ENCODE measurements at places on chromosomes 4 and X.

DNA sequence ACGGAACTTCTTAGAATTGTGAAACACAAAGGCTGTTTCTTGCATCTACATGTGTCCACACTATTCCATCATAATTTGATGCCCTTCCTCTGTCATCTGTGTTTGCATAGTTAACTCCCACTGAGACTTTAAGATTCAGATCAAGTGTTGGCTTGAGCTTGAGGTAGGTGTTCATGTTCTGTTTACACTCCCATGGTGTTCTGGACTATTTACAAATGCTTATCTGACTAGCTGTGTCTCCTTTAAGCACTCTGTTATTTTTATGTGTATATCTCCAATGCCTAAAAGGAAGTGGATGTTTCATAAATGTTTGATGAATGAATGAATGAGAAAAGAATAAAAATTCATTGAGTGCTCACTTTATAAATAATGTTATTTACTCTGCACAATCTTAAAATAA is 622.7 kb downstream of the RAB28 start:
- DNase-seq = no peak

DNA sequence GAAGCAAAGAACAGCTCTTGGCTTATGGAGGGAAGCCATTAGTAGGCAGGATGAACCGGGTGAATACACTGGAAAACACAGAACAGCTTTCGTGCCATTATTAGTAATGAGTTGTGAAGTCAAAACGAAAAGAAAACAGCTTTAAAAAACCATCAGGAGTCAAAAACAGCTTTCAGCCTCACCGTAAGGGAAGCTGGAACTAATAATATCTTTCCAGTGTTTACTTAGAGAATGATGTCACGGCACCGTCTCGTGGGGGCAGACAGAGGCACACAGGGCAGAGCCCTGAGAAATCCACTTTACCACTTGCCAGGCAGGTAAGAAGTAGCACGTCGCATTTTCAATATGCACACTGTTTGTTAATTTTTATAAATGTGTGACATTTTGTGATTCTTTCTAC is 37.9 kb upstream of the HMX1 start:
- DNase-seq = no peak

GRCh38 chrX:29547877-29548276 is 667.5 kb upstream of the MAGEB2 start:
- no peak for DNase-seq

DNA sequence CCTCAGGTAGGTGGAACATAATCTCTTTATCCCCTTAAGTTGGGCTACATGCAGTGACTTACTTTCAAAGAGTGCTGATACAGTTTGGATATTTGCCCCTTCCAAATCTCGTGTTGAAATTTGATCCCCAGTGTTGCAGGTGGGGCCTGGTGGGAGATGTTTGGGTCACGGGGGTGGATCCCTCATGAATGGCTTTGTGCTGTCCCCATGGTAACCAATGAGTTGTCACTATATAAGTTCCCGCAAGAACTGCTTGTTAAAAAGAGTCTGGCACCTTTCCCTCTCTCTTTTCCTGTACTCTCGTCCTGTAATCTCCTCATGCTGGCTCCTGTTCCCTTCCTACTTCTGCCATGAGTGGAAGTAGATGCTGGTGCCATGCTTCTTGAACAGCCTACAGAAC is 71.3 kb downstream of the GLRA3 start:
- no peak for DNase-seq

GRCh38 chr4:151226004-151226932 is 50.7 kb upstream of the PRSS48 start:
- no peak for DNase-seq

GRCh38 chr4:43423276-43423675 is 530.8 kb downstream of the GRXCR1 start:
- DNase-seq = no peak

DNA sequence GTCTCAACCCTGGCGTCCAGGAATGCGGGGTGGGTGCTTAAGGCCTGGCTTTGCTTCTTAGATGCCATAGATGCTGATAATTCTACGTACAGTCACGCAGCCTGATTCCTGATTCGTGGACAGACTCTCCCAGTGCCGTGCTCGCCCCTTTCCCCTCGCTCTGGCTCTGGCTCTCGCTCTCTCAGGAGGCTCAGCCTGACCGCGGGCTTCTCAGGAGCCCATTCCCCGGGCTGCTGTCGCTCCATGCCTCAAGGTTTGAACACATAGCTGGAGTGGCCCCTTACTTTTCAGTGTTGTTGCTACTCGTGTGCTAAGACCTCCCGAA is 59.2 kb upstream of the ZC4H2 start:
- no peak for DNase-seq

- DNase-seq = no peak
Measured at GRCh38 chr4:79585834-79586233, 177.8 kb upstream of the GK2 start.
